ENCODE measurements at places on chromosomes 11 and 22.

DNA sequence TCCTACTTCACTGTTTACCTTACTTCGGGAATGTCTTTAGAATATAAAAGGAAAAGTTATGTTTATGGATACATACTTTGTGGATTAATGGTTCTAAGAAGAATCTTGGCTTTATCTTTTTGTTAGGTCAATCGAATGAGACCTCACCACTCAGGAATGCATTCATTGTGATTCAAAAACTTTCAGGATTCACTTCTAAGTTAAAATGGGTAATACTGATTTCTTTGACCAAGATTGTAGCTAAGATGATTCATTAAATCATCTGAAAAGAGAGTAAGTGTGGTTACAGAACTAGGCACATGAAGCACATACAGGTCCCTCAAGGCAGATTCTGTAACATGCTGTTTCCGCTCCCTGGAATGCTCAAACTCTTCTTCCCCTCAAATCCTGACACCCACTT, 716.4 kb downstream of the KCNA4 start:
- peak; percentile 86 for DNase-seq

- peak; percentile 32 for DNase-seq
Observed at GRCh38 chr11:43852057-43852636, 28.5 kb upstream of the ALKBH3 start.

DNA sequence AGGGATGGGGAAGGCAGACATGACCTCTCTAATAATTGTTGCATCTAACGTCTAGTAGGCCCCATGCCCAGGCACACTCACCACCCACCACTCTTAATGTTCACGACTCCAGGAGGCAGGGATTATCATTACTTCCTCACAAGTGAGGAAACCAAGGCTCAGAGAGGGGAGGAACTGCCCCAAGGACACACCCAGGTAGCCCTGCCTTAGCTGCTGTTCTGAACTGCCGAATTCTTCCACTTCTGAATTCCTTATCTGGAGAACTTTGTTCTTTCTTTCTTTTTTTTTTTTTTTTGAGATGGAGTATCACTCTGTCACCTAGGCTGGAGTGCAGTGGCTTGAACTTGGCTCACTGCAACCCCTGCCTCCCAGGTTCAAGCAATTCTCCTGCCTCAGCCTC, 16.7 kb downstream of the SLCO2B1 start:
- DNase-seq: no peak

GRCh38 chr22:24937114-24937513, 9.4 kb downstream of the LHFPL7 start:
- no peak for DNase-seq

GRCh38 chr22:41565403-41566054, 4.7 kb downstream of the CSDC2 start:
- peak; percentile 52 for DNase-seq

GRCh38 chr11:129739339-129739738, 76.3 kb upstream of the TMEM45B start:
- no peak for DNase-seq

- DNase-seq: no peak
Observed at GRCh38 chr22:20026996-20027601, 6.2 kb downstream of the TANGO2 start.

DNA sequence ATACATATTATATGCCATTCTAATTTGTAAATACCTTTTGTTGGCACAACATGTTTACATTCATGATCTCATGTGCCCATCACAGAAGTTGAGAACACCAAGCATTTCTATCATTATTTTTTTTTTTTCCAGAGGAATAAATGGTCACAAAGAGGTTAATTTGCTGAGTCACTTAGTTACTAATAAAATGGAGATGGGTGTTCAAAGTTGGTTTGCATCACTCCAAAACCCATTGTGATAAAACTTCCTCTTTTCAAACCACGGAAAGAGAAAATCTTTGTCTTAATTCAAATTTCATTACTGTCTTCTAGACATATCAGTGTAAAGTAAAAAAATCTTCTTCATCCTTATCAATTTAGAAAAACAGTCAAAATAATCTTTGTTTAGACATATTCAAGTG, 636.8 kb upstream of the CCDC179 start:
- DNase-seq: no peak

- DNase-seq: no peak
Observed at GRCh38 chr22:23279781-23280180, 99.5 kb downstream of the BCR start.

DNA sequence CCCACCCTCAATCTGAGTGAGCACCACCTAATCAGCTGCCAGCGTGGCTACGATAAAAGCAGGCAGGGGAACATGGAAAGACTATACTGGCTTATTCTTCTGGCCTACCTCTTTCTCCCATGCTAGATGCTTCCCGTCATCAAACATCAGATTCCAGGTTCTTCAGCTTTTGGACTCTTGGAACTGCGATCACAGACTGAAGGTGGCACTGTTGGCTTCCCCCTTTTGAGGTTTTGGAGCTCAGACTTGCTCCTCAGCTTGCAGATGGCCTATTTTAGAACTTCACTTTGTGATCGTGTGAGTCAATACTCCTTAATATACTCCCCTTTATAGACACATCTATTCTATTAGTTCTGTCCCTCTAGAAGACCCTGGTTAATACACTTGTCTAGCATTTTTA, 543.7 kb upstream of the RAG2 start:
- DNase-seq: no peak

- DNase-seq: no peak
Observed at GRCh38 chr22:46061124-46061500, 84.2 kb upstream of the WNT7B start.

GRCh38 chr11:6474413-6474792, 662 bp upstream of the TRIM3 start:
- DNase-seq: no peak

- DNase-seq: no peak
Observed at GRCh38 chr11:83720675-83721074, 434.5 kb upstream of the CCDC90B start.

DNA sequence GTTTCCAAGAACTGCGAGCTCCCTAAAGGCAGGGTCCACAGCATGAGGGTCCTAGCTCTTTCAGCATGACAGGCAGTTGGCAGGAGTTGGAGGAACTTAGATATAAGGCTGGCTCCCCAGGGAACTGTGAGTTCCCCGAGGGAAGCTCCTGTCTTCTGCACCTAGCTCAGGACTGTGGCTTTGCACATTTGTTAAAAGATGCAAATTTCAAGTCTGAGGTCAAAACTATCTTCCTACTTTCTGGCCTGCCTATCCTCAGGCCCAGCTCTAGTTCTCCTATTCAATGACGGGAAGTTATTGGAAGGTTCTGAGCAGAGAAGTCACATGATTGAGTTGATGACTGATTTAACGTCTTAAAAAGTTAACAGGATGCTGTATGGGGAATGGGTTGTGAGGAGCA, 11.7 kb upstream of the UCP3 start:
- no peak for DNase-seq

DNA sequence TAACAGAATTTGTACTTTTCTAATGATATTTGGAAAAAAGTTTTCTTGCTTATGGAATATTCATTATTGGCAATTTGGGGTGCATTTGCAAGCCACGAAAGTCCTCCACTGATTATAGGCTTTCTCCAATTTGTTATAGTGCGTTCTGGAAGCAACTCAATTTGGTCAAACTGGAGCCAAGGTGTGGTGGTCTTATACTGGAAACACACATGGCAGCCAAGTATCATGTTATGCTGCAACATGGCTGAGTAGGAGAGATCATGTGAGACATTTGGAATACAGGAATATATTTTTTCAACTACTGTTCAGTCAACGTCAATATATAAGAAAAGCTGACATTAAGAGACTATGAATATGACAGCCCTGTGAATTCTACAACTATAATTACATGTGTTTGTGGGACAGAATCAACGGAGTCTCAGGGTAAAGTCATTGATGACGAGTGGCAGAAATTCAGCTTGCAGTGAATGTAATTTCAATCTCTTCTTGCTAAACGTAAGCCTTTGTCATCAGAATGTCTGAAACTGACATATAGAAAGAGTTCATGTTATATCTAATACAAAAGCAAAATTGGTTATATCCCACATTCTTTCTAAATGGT, 83.8 kb upstream of the FIBIN start:
- no peak for DNase-seq

DNA sequence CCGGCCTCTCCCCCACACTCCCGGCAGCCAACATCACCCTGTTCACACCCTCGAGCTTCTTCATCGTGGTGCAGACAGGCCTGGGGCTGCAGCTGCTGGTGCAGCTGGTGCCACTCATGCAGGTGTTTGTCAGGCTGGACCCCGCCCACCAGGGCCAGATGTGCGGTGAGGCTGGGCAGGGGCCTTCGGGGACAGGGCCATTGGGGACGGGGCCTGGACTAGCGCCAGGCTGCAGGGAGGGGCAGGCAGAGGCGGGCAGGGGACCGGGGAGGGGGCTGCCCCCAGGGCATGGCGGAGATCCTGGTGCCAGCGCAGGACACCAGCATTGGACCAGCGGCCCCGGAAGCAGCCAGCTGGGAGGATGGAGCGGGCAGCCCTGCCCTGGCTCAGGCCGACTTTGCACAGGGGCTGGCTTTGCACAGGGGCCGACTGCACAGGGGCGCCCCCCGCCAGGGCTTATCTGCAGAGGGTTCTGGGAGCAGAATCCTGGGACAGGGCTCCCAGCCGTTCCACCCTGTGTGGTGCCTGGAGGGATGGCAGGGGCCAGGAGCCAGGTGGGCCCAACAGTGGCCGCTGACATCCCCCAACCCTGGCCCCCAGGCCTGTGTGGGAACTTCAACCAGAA, 8.6 kb downstream of the MUC5B start:
- no peak for DNase-seq

DNA sequence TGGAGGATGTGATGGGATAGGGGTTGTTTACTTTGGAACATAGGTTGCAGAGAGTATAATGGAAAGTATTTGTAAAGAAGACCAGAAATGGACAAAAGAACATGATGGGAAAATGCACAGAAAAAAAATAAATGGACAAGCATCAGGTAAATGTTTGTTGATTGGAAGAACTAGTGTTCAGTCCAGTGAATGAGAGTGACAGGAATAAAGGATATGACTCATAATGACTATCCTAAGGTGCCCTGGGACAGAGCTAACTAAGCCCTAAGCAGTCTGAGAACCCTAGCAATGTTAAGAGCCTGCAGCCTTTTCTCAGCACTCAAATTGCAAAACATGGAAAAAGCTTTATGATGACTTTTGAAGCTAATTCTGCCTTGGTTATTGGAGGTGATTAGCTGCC, 732.8 kb upstream of the ANO5 start:
- DNase-seq: no peak

- DNase-seq: no peak
Observed at GRCh38 chr22:23832226-23833016, 6.4 kb downstream of the DERL3 start.

- no peak for DNase-seq
Observed at GRCh38 chr11:113839842-113840241, 35.5 kb downstream of the USP28 start.

DNA sequence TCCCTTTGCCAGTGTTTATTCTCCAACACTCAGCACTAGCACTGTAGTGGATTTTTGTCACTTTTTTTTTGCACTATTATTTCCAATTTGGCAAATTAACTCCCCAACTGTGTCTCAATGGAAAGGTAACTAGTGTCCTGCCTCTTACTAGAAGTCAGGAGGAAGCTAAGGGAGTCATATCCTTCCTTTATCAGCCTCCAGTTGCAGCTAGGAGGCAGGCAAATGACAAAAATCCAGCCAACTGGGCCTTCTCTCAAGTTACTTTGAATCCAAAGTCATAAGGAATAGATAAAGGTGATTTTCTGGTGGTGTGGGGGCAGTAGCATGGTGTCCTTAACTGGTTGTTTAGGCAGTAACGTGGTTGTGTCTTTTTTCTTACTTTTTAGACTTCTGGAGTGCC, 15.6 kb upstream of the P4HA3 start:
- DNase-seq: no peak

GRCh38 chr11:73315293-73316020, 7.4 kb downstream of the ARHGEF17 start:
- no peak for DNase-seq

- peak; percentile 35 for DNase-seq
Observed at GRCh38 chr11:118240999-118241763, 11.0 kb downstream of the MPZL3 start.

DNA sequence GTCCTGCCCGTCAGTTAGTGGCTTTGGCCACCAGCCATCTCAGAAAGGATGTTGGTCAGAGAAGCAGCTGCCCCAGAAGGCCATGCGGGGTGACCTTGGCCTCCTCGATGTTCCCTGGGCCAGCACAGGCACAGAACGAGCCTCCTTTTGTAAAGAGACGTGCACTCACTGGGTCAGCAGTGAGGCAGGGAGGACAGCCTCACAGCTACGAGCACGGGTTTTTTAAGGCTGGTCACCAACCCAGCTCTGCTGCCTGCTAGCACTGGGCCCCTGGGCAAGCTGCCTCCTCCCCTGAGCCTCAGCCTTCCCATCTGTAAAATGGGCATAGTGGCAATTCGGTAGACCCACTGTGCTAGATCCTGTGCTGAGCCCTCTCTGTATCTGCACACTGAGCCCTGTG, 10.8 kb downstream of the IGLL1 start:
- no peak for DNase-seq

GRCh38 chr22:47318041-47318737, 555.7 kb downstream of the TBC1D22A start:
- DNase-seq: no peak

DNA sequence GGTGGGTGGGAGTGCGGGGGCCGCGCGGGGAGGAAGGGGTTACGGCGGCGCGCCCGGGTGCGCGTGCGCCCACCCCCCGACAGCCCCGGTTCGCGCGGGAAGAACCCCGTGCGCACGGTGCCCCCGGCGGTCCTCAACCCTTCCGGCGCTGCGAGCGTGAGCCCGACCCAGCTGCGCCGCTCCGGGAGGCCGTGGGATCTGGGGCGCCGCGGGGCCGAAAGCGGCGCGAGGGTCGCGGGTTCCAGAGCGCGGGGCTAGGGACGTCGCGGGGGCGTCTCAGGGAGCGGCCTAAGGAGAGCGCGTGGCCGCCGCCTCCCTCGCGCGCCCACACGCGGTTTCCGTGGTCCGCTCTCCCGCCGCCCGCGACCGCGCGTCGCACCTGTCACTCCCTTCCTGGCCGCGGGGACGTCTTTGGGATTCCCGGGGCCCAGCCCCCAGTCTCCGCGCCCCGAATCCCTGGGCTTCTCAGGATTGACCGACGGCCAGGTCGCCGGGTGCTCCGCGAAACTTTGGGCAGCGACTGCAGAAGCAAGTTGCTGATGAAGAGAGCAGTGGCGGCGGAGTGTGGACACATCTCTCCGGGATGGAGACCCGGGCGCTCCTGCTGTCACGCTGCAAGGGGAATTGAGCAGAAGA, 582 bp downstream of the SREBF2 start:
- no peak for DNase-seq

GRCh38 chr11:116421529-116422185, 351.1 kb downstream of the BUD13 start:
- no peak for DNase-seq

GRCh38 chr11:96317571-96317970, 25.4 kb downstream of the MAML2 start:
- no peak for DNase-seq

GRCh38 chr22:30943368-30943767, 25.2 kb downstream of the MORC2 start:
- DNase-seq: no peak
